Upper lobe of left lung (tissue), 6 donors: ENCODE measurements at places on chromosomes 5 and 9. TPM values are rescaled to one million over a fixed set of nuclear protein-coding genes. Genes with fewer than 3 reads are reported as not detected.

The GABRA1 gene
- total RNA-seq = not detected

The UNC5A gene
- 0.44 TPM for total RNA-seq

The NEUROG1 gene
- not detected for total RNA-seq

The ZNF608 gene
- 54.9 TPM for total RNA-seq

The ADAM19 gene
- 17.0 TPM for total RNA-seq

The TMEM252 gene
- total RNA-seq = not detected

The UCK1 gene
- total RNA-seq = 27.8 TPM

The GMCL2 gene
- not detected for total RNA-seq

The CAMSAP1 gene
- total RNA-seq = 39.7 TPM

The NAA35 gene
- total RNA-seq = 15.2 TPM

The STX17 gene
- total RNA-seq = 29.6 TPM

The SLC23A1 gene
- total RNA-seq = not detected
